ENCODE measurements at places on chromosomes 12 and 14. TPM values are rescaled to one million over a fixed set of nuclear protein-coding genes. Genes with fewer than 3 reads are reported as not detected.
A peak's percentile ranks its signal among the peaks of the same experiment; 100 is the strongest.

DNA sequence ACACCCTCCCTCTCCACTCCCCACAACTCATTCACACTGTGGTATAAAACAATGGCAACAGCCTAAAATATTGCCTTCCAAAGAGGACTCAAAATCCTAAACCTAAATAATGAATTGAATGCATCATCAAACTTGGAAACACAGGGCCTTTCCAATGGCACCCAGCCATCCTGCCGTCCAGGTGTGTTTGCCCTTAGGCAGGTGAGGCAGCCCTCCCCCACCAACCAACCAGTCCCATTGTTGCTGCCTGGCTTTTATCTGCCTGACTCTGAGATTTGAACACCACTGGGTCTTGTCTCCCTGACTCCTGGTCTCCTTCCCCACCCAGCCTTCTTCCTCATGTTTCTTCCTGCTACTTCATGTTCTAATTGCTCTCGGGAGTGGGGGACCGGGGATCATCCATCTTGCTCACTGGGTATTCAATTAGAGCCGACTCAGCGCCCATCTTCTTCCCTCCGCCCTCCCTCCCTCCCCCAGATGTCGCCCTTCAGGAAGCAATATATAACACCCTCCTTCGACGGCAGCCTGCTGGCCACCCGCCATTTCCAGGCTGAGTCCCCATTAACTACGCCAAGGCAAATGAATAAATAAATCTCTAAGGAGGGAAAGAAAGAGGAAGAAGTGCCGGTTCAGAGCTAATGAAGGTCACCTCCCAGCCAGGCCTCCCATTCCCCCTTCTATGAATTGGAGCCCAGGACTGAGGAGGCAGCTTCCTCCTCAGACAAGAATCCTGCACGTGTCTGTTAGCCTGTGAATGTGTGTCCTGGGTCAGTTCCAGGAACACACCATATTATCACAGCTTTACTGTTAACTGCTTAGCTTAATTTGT, 36.3 kb upstream of the NTF3 start:
- no peak for DNase-seq

DNA sequence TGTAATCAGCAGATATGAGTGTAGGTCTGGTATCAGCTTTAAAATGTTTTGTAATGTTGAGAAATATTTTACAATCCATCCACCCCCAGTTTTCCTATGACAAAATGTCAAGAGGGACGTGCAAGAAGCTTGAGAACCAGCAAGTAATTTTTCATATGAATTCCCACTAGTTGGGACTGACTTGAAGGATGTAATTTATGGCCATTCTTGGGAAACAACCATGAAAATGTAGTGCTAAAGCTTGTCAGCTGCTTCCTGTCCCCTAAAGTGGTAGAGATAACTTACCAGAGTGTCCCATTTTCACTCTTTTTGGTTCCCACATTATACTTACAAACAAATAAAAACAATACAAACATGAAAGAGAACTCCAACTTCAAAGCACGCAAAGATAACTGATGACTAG, 63.9 kb downstream of the RERG start:
- DNase-seq: no peak

- DNase-seq: no peak
Observed at GRCh38 chr12:22729957-22730443, 105.0 kb downstream of the ETNK1 start.

DNA sequence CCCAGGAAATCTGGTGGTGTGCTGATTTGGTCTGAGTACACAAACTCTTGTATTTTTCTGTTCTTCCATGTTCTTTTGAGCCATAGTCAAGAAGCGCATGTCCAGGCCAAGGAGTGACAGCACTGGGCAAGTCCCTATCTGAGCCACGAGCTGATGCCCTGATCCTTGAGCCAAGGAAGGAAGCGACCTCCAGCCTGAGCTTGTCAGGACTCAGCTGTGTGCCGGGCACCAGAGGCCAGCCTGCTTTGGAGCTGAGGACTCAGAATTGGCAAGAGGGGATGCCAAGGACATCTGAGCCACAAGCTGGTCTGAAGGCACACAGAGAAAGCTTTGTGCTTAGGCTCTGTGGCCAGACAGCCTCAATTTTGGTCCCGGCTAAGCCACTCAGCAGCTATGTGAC, 52.6 kb downstream of the GALNT16 start:
- peak; percentile 35 for DNase-seq

DNA sequence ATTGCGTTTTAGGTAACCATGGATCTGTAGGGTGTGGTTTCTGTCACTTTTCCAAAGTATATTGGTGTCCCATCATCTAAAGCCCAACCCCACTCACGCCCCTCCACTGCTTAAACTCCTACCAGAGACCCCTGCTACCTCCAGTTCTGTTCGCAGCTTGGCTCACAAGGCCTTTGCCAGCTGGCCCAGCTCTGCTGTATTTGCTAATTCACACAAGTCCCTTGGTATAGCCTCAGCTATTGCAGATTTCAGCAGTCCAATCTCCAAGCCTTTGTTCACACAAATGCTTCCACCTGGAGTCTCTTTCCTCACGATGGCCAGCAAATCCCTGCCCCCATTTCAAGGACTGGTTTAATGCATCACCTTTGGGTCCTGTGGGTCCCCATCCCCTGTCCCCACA, 24.2 kb downstream of the ISCA2 start:
- no peak for DNase-seq

DNA sequence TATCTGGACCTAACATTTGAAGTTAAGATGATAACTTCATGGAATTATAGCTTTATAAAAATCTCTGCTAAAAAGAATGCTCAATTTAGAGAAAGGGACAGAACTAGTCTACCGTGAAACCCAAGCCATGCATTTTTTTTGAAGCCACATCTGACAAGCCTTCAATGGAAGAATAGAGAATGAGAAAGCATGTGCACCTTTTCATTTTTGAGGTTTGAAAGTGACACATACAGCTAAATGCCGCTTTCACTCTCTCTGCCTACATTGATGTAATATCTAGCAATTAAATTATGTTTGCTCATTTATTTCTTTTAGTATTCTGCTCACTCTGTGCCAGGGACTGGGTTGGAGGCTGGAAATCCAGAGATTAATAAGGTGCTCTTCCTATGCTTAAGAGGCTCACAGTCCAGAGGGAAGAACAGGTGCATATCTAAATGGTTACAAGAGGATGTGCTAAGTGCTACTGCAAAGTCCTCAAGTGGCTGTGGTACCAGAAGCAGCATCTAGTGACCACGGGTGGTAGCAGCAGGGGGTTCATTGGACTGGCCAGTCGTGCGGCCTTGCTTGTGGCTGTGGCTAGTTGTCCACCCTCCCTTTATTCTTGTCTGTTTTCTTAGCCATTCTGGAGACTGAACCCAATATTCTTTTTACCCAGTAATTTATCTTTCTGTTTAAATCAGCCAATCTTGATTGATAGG, 60.4 kb downstream of the PPP1R36 start:
- DNase-seq: no peak

DNA sequence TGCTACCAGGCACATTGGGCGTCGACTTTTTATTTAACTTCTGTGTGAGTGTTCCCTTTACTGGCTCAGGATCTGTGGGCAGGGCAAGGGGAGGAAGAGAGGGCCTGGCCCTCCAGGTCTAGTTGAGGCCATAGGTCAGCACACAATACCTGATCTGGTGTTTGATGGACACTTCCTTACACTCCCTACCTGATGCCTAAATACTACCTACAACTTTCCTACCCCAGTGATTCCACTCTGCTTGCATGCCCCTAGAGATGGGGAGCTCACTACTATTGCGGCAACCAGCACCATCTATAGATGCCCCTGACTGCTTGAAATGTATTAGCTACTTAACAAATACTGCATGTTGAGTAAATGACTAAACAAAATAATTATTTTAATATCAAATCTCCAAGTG, 20.8 kb upstream of the BEGAIN start:
- DNase-seq: no peak

- no peak for DNase-seq
Observed at GRCh38 chr14:99164712-99165111, 107.3 kb downstream of the BCL11B start.

DNA sequence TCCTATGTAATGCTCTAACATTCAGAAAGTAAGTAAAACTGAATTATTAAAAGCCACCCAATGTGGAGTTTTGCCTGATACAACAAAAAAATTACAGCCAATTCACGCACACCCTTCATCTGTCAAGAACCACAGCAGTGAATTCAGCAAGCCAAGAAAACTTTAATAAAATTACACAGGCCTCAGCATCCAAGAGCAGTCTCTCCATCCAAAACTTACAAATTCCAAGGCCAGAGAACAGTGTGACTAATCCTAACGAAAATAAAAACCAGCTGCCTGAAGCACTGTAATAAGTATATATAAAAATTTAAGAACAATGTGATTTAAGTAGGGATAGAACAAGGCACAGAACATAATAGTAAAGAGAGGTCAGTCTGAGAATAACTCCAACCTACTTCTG, 54.2 kb downstream of the SIX6 start:
- DNase-seq: no peak

GRCh38 chr12:46395388-46395787, 22.8 kb upstream of the SLC38A2 start:
- DNase-seq: no peak

- no peak for DNase-seq
Observed at GRCh38 chr14:54353266-54353665, 43.5 kb upstream of the CDKN3 start.

- DNase-seq: no peak
Observed at GRCh38 chr14:22375321-22375930, 213.6 kb downstream of the DAD1 start.

GRCh38 chr12:8572507-8572906, 31.8 kb upstream of the CLEC4E start:
- DNase-seq: no peak

GLS2 gene
- 0.57 TPM for total RNA-seq

KLRC1 gene
- 0.32 TPM for total RNA-seq

FAM181A gene
- not detected for total RNA-seq

KRT79 gene
- not detected for total RNA-seq

KRR1 gene
- 29.7 TPM for total RNA-seq

All from left ventricle myocardium superior (tissue), 1 donor.